ENCODE measurements at places on chromosomes 16 and 17. TPM values are rescaled to one million over a fixed set of nuclear protein-coding genes. Genes with fewer than 3 reads are reported as not detected.
A peak's percentile ranks its signal among the peaks of the same experiment; 100 is the strongest.

DNA sequence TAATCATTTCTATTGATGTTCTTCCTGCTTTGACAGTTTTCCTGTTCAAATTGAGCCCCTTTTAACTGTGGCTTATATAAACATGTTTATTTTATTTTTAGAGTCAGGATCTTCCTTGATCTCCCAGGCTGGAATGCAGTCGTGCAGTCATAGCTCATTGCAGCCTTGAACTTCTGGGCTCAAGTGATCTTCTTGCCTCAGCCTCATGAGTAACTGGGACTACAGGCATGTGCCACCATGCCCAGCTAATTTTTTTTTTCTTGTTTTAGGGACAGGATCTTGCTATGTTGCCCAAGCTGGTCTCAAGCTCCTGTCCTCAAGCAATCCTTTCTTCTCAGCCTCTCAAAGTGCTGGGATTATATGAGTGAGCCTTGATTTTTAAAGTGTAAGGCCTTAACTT, 14.7 kb downstream of the PHKB start:
- no peak for DNase-seq

DNA sequence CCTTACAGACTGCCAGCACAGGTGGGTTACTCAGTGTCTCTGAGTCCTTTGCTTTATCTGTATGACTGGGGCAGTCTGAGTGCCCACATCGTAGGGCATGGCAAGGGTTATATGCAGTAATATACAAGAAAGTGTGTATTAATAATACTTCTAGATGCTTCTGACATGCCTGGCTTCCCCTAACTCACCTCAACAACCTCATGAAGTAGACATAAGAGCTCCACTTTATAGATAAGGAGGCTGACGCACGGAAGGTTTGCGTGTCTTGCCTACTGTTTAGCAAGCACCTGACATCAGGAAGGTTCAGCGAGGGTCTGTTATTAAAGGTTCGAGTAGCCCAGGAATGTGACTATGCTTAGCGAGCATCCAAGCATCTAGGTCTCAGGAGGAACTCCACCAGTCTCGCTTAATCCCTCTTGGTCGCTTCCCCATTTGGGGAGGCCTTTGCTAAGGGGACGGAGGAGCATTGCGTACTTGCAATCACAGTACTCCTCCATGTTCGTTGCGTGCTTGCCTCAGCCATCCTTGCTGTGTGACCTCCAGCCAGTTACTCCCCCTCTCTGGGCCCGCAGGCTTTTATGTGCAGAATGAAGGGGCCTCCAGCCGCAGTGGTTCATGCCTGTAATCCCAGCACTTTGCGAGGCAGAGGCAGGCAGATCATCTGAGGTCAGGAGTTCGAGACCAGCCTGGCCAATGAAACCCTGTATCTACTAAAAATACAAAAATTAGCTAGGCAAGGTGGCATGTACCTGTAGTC, 1.6 kb downstream of the KCNG4 start:
- DNase-seq: no peak

GRCh38 chr16:28167730-28168129, 44.0 kb downstream of the XPO6 start:
- DNase-seq: no peak

DNA sequence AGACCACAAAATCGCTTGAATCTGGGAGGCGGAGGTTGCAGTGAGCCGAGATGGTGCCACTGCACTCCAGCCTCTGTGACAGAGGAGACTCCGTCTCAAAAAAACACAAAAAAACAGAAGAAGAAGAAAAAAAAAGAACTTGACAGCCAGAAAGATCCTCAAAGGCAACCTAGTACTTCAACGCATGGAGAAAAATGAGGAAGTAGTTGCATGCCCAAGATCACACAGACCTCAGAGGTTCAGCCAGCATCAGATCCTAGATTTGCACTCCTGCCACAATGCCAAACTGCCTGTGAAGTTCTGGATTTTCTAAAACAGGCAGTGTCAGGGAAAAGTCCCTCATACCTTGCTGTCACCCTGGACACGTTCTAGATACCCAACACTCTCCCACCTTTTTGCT, 1.5 kb downstream of the ATPAF2 start:
- no peak for DNase-seq

DNA sequence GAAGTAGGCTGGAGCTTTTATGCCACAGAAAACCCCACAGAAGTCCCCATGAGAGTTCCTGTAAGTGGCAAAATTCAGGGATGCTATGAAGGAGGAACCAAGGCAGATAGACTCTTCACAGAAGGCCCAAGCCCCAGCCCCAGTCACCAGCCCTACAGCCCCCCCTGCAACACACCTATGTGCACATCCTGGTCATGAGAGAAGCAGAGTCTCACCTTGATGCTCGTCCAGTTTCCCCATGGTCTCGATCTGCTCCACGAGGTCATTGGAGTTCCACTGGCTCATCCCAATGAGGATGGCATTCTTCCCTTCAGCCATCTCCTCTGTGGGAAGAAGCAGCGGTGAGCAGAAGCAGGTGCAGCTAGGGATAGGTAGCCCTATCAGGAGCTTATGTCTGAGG, 31.2 kb downstream of the PITPNM3 start:
- DNase-seq: no peak

DNA sequence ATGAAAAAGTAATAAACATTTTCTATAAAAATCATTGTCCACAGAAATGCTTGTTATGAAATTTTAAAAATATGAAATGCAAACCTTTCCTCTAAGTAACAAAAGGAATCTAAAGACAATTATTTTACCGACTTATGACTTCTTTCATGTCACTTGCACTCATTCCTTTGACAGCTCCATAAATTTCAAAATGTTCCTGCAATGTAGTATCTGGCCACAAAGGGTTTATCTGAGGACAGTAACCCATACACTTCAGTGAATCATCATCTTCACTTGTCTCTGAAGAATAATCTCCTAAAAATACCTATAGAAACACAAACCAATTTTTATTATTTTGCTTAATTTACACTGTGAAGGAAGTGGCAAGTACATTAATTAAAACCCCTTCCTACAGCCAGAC, 25.6 kb upstream of the ABCA10 start:
- DNase-seq: no peak

DNA sequence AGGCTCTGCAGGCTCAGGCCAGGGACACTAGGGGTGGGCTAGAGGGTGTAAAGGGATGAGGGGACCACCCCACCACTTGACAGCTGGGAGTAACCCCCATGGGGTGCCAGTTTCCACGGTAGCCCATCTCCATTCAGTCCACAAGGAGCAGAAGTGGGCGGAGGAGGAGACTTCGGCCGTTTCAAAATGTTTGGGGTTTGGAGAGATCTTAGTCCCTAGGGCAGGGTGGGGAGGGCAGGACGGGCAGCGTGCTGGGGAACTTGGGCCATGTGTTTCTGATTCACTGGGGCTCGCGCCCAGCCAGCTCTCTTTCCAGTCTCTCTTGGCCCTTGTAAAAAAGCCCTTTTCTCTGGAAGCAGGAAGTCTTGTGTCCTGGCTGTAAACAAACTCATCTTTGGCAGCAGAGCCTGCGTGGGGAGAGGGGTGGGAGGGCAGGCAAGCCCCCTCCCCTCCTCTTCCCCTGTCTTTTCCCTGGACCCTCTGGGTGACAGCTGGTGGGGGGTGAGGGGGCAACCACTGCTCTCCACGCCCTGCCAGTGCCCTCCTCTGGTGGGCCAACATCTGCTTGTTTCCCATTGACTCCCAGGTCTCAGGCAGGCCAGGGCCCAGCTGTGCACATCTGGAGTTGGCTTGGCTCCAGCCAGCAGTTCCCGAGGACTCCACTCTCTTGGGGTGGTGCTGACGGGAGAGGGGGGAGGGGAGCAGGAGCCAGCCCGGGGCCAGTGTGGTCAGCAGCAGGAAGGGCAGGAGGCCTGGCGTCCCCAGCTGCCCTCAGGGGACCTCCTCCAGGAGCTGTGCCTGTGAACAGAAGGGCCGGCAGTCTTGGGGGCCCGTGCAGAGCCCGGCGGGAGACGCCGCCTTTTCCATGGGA, 8.1 kb downstream of the CYGB start:
- DNase-seq: peak; percentile 92

ITGAX gene
- polyA plus RNA-seq: 5.1 TPM

USP10 gene
- polyA plus RNA-seq: 26.8 TPM

All from aorta (tissue), 5 donors.